RPMI7951 (cell line): ENCODE measurements at places on chromosomes 1 and 21. TPM values are rescaled to one million over a fixed set of nuclear protein-coding genes. Genes with fewer than 3 reads are reported as not detected.

The ESPN gene
- 0.10 TPM in 1 of 2 replicates, not detected in the other for total RNA-seq

The ST6GALNAC3 gene
- 0.48 and 0.49 TPM in 2 replicates for total RNA-seq

The SLC25A34 gene
- total RNA-seq = 0.12 and 0.29 TPM in 2 replicates

The TDRD5 gene
- total RNA-seq = not detected in 2 replicates

The CRP gene
- not detected in 2 replicates for total RNA-seq

The TMIGD3 gene
- total RNA-seq = not detected in 2 replicates

The HTR1D gene
- 0.12 TPM in 1 of 2 replicates, not detected in the other for total RNA-seq

The OR2L3 gene
- not detected in 2 replicates for total RNA-seq

The ACTL8 gene
- total RNA-seq = 0.20 and 0.48 TPM in 2 replicates

DNA sequence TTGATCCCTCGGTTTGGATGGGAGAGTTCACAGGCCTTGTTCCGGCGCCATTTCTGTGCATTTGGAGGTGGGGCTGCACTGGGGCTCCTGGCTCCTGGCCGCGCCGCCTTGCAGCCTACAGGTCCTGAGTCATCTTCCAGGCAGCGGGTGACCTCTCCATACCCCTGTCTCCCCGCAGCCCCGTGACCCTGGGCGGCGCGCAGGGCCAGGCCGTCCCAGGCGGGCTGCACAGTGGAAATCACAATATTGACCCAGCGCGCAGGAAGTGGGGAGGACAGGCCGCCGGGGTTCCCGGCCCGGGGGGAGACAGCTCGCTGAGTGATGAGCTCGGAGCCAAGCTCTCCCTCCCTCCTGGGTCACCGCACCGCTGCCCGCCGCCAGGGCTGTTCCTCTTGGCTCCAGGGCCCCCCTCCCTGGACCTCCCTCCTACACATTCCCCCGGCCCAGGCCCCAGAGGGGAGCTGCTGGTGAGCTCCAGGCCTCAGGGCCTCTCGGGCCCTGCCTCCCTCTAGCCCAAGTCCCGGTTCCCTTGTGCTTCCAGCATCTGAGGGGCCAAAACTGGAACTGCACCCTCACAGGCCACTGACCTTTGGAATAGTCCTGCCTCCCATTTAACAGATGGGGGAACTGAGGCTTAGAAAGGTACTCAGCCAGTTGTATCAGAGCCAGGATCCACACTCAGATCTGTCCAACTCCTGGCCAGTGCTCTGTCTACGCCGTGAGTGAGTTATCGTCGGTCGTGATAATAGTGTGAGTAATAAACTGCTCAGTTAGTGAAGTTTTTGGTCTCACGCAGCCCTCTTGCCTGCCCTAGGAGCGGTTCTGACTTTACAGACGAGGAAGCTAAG is 142.9 kb upstream of the WNT4 start:
- DNase-seq = no peak

DNA sequence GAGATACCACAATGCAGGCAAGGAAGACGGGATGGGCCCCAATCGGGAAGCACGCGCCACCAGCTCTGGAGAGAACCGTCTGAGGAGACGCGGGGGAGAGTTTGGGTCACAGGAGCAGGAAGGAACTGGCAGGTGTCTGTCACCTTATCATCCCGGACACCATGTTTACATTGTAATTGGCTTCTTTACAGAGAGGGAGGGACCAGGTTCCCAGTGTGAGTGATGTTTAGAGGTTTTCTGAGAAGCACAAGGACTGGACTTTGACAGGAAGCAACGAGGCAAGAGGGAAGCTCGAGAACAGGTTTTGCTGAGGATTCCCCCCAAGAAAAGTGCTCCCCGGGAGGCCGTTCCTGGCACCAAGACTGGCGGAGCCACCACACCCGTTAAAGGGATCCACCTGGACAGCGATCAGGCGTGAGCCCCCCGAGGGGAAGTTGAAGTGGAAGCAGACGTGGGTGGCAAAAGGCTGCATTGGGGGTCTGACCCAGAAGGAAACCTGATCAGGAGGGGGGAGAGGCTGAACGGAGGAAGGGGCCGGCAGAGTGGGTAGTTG is 957 bp downstream of the EPS15 start:
- DNase-seq = peak; percentile 41

- no peak for DNase-seq
Observed at GRCh38 chr1:175070818-175071217, 3.2 kb downstream of the TNN start.

DNA sequence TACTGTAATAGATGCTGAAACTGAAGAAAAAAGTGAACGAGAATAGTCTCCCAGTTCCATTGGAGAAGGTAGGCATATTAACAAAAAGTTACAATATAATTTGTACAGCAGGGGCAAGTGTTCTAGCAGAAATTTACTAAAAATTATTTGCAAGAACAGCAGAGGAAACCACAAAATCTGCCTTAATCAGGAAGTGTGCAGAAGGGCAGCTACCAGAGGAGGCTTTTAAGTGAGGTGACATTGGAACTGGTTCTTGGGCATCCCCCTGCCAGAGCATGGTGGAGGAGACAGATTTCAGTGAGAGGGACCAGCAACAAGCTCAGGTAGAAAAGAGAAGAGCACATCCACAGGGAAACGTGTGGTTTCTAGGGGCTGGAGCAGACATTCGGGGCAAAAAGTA is 279.3 kb upstream of the CAMK1G start:
- no peak for DNase-seq

DNA sequence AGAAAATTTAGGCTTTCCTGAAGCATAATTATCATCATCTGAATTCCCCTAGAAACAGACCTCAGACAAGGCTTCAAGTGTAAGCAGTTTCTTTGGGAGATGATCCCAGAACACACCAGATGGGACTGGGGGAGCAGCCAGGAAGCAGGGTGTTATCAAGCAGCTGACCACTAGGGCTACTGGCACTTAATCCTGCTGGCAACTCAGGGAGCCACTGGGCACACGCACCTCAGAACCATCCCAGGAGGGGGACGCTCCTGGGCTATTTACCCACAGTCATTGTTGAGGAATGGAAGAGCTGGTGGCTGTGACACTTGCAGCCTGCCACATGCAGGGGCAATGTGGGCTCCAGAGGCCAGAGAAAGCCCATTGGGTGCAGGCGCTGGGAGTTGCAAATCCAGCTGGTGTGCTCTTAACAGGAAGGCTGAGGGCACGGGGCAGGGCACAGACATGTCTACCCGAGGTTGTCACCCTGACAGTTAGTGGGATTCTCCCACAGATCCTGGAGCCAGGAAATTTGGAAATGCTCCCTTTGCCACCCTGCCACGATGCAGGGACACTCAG is 15.1 kb upstream of the IL22RA1 start:
- peak; percentile 18 for DNase-seq

DNA sequence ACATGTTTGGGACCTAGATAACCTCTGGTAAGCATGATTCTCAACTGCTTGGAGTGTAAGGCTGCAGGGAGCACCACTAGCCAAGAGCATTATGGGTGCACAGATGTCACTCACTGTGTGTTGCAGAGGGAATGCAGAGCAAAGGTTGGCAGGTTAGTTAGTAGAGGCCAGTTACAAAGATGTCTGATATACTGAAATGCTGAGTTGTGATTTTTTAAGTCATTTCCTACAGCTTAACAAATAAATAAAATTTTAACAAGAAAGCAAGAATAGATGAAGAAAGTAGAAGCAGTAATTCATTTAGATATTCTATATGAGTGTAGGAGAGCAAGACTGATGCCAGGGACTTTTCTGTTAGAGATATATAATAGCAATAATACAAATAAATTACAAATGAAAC is 64.8 kb downstream of the MARK1 start:
- DNase-seq = no peak

- no peak for DNase-seq
Observed at GRCh38 chr1:203930342-203930741, 68.9 kb downstream of the SNRPE start.

GRCh38 chr1:226903819-226904716 is 33.7 kb downstream of the PSEN2 start:
- no peak for DNase-seq

DNA sequence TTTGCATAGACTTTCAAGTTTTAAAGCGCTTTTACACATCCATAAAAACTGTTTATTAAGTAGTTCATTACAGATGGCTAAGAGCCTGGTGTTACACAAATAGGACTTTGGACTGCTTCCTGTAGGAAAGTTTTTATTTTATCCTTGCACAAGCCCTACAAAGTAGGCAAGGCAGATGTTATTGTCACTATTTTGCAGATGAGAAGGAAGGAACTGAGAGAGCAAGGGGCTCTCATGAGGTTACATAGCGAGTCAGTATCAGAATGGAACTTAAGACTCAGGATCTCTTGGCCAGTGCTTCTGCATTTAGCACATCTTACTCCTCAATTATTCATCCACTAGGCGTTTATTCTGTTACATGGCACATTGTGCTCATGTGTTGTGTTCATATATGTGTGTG is 2.6 kb upstream of the MAPKAPK2 start:
- DNase-seq = no peak

DNA sequence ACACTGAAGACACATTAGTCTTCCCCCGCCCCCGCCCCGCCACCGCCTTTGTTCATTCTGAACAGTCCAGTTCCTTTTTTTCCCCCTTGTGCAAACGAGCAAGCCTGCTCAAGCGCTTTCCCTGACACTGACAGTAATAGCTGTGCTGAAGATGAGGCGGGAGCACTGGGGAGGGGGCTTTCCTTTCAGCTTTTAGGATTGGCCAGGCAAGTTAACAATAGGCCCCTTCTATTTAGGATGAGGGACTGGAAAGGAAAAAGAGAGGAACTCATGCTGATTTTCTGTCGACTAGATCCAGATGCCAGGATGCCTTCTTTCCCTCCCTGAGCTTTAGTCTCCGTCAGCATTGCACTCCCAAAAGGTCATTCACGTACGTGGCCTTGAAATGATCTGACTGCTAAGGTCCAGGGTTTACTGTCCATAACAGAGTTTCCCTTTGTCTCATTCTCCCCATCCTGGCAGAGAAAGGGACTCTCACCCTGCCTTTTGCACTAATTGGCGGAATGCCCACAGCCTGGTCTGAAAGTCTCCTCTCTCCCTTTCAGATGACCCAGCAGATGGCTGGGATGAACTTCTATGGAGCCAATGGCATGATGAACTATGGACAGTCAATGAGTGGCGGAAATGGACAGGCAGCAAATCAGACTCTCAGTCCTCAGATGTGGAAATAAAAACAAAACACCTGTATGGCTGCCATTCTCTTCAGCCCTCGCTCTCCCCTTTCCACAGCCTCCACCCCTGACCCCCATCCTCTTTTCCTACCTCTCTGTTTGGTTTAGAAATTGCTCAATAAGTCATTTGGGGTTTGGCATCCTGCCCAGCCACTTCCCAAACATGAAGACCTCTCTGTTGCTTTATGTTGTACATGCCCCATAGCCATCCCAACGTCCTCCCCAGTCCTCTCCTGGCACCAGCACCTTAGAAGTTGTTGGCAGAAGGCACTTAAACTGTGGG is 28.6 kb upstream of the ZFP69B start:
- DNase-seq = peak; percentile 39

- DNase-seq = no peak
Observed at GRCh38 chr1:61568460-61569302, 156.3 kb downstream of the TM2D1 start.

GRCh38 chr1:187680823-187681222 is 852.1 kb downstream of the PLA2G4A start:
- DNase-seq = no peak

- peak; percentile 94 for DNase-seq
Observed at GRCh38 chr1:93779540-93780165, 98.0 kb upstream of the BCAR3 start.

GRCh38 chr1:171798765-171799164 is 17.3 kb downstream of the METTL13 start:
- DNase-seq = no peak

DNA sequence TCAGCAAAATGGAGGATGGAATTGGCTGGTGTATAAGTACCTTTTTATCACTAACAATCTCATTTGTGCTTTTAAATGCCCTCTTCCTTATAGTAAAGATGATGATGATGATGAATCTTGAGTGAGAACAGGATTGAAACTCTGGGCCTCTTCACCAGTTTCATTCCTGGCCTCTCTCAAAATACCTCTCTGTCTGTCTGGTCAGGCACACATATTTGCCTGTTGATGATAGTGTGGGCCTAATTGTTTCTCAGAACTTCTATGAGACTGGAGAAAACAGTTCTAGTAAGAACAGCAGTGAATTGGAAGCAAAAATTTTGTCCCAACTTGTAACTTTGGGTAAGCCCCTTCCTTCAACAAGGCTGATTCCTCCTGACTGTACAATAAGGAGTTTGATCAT is 94.4 kb upstream of the RGS4 start:
- no peak for DNase-seq

GRCh38 chr1:55127827-55128343 is 87.3 kb downstream of the USP24 start:
- DNase-seq = peak; percentile 75
